Activated CD4-positive, alpha-beta memory T cell treated with anti-CD3 and anti-CD28 coated beads for 36 hours (primary cell): ENCODE measurements at places on chromosomes 11 and 22. TPM values are rescaled to one million over a fixed set of nuclear protein-coding genes. Genes with fewer than 3 reads are reported as not detected.

SLC22A12 gene
- not detected for total RNA-seq

FAM83F gene
- 0.26 TPM for total RNA-seq

BCO2 gene
- 1.3 TPM for total RNA-seq

- no peak overlapping the region for H3K4me3 ChIP-seq
- H3K27ac ChIP-seq = no peak overlapping the region
- H3K36me3 ChIP-seq = no peaks in the 10 kb centered on the region
- peak; percentile 66 for DNase-seq
- H3K4me1 ChIP-seq = no peaks in the 10 kb centered on the region
- H3K27me3 ChIP-seq = peaks cover 1% of the 10 kb centered on the region
Observed at GRCh38 chr11:12893787-12894672, 115.1 kb upstream of the RASSF10 start.

EEF1G gene
- 1,956 TPM for total RNA-seq

GRCh38 chr11:34181856-34182405, 76.5 kb downstream of the NAT10 start:
- DNase-seq = no peak
- no peaks in the 10 kb centered on the region for H3K36me3 ChIP-seq
- no peaks in the 10 kb centered on the region for H3K27me3 ChIP-seq
- no peak overlapping the region for H3K27ac ChIP-seq
- H3K4me3 ChIP-seq = no peak overlapping the region

CADM1 gene
- 0.95 TPM for total RNA-seq

DNA sequence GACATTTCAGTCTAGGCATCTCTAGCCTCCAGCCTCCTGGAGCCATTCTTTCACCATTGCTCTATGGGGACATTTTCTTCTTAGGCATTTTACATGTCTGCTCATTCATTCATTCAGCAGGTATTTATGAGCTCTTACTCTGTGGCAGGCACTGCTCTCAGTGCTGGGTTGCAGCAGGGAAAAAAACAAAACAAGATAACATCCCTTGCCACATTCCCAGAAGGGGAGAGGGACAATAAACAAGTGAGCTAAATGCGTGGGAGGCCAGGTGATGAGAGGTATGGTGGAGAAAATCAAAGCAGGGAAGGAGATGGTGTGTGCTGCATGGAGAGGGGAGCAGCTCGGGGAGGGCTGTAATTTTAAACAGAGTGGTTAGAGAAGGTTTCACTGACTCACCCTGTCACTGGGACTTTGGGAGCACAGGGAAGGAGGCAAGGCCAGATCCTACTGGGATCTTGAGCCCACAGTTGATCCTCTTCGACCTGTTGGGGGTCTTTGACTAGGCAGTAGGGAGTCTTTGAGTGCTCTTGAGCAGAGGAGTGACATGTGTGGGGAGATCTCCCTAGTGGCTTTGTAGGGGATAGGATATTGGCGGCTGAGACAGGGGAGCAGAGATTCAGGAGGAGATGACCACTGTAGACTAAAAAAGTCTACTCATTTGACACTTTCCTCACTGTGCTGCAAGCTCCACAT, 17.0 kb downstream of the MICAL2 start:
- H3K27ac ChIP-seq = no peak overlapping the region
- H3K27me3 ChIP-seq = no peaks in the 10 kb centered on the region
- no peak overlapping the region for H3K4me3 ChIP-seq

- H3K4me1 ChIP-seq = peaks cover 35% of the 10 kb centered on the region
- no peak overlapping the region for H3K4me3 ChIP-seq
- no peaks in the 10 kb centered on the region for H3K27me3 ChIP-seq
- H3K36me3 ChIP-seq = peaks cover 10% of the 10 kb centered on the region
- H3K27ac ChIP-seq = peak overlapping the region; percentile 44
Observed at GRCh38 chr22:23277583-23278295, 97.4 kb downstream of the BCR start.

TCIRG1 gene
- 167 TPM for total RNA-seq

SCO2 gene
- 5.6 TPM for total RNA-seq

PTPRCAP gene
- 93.5 TPM for total RNA-seq

GRCh38 chr11:45282081-45282480, 4.1 kb downstream of the SYT13 start:
- no peaks in the 10 kb centered on the region for H3K36me3 ChIP-seq
- H3K4me1 ChIP-seq = no peaks in the 10 kb centered on the region
- H3K27ac ChIP-seq = no peak overlapping the region
- H3K27me3 ChIP-seq = peaks cover 23% of the 10 kb centered on the region
- H3K4me3 ChIP-seq = no peak overlapping the region
